Kidney (tissue), 22 donors: ENCODE measurements at places on chromosomes 3 and 15.

DNA sequence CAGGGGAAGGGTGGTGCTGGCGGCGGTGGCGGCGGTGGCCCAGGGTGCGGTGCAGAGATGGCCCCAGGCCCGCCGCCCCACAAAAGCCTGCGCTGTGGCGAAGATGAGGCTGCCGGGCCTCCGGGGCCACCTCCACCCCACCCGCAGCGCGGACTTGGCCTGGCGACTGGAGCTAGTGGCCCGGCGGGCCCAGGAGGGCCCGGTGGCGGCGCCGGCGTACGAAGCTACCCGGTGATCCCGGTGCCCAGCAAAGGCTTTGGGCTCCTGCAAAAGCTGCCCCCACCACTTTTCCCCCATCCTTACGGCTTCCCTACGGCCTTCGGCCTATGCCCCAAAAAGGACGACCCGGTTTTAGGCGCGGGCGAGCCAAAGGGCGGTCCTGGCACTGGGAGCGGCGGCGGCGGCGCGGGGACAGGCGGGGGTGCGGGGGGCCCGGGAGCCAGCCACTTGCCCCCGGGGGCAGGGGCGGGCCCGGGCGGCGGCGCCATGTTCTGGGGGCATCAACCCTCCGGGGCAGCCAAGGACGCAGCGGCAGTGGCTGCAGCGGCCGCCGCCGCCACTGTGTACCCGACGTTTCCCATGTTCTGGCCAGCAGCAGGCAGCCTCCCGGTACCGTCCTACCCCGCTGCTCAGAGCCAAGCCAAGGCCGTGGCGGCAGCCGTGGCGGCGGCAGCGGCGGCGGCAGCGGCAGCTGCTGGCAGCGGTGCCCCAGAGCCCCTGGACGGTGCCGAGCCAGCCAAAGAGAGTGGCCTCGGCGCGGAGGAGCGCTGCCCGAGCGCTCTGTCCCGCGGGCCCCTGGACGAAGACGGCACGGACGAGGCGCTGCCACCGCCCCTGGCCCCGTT is 1.6 kb downstream of the SKOR1 start:
- DNase-seq: no peak

- DNase-seq: peak; percentile 73
These were observed 16.0 kb upstream of the CCNL1 start for GRCh38 chr3:157175691-157176507.

DNA sequence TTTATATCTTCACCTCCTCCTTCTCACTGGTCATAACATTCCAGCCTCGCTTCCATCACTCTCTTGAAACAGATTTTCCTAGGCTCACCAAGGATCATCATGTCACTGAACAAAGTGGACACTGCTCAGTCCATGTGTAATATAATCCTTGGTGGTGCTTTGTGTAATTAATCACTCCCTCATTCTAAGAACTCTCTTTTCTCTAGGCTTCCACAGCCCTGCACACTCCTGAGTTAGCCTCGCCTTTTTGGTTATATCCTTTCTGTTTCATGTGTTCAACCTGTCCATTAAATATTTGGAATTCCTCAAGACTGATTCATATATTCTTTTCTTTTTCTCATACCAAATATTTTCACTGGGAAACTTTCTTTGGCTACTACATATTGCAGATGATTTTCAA is 440.8 kb downstream of the PYDC2 start:
- DNase-seq: no peak

DNA sequence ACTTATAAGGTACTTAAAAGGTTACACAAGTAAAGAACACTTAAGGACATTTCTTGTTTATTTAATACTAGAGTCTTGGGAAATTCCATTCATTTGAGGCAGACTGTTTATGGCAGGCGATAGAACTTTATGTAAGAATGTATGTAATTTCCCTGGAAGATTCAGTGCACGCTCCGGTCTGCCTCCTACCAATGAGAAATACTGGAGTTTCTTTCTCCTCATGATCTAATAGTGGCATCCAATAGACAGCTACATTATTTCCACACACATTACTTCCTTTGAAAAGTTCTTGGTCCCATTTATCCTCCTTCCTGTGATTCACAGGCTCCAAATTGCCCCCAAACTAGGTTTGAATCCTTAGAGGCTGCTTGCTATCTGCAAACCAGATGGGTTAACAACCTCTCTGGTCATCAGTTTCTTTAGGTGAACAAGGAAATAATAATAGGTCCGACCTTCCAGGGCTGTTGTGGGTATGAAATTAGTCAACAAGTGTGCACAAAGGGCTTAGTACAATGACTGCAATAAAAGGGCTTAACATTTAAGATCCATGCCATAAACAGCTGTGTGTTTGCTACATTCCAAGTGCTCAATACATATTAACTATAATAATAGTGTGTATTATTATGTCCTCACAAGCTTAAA is 30.7 kb downstream of the EIF4E3 start:
- DNase-seq: no peak

GRCh38 chr3:119315600-119316312 is 21.6 kb downstream of the ARHGAP31 start:
- DNase-seq: no peak

GRCh38 chr3:172009803-172010202 is 29.6 kb upstream of the FNDC3B start:
- DNase-seq: no peak

DNA sequence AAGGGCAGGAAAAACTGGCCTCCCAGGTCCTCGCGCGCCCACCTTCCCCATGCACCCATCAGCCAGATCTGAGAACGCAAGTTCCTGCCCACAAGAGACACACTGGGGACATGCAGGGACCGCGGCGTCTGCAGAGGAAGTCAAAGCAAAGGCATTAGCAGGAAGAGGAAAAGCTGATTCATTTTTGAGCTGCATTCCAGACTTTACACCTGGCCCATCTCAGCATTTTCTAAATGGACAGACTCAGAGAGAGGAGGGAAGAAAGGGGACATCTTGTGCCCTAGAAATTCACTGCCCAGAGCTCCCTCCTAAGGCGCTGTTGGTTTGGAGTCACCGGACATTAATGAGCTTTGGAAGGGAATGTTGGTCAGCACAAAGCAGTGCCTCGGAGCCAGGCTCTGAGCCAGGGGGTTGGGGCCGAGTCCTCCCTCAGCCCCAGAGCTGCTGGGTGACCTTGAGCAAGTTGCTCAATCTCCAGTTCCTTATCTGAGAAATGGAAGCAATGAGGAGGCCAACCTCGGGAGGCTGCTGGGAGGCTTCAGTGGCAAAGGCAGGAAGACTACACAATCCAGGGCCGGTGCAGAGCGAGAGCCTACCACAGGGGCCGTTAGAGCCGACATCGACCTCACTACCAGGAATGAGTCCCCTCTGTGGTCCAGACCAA is 150.5 kb upstream of the IQSEC1 start:
- peak; percentile 36 for DNase-seq

DNA sequence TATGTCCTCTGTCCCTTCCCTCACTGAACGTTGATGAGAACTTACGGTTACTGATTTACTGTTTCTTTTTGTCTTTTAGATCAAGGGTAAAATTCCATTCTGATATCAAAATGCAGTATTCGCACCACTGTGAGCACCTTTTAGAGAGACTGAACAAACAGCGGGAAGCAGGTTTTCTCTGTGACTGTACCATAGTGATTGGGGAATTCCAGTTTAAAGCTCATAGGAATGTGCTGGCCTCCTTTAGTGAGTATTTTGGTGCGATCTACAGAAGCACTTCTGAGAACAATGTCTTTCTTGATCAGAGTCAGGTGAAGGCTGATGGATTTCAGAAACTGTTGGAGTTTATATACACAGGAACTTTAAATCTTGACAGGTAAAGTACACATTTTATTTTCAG is 990 bp downstream of the MYNN start:
- DNase-seq: no peak

GRCh38 chr15:66025972-66026371 is 156.7 kb downstream of the RAB11A start:
- no peak for DNase-seq

GRCh38 chr3:9754678-9755077 is 4.9 kb downstream of the OGG1 start:
- DNase-seq: no peak

- DNase-seq: peak; percentile 66
These were observed 80.8 kb downstream of the SMAD3 start for GRCh38 chr15:67146234-67146633.

DNA sequence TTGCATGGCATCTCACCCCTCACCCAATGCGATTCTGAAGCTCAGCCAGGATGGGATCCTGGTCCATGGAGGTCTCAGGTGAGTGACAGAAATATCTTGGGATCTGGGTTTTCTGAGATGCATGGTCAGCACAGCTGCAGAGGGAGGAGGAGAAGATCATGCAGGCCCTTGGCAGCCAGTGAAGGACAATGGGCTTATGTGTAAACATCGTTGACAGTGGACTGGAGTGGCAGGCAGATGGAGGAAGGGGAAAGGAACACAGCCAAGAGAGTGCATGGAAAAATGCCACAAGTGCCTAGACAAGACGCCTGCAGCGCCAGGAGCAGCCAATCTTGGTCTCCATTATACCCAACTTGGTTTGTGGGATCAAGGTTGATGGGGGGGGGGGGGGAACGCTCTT is 347.9 kb downstream of the MCTP2 start:
- DNase-seq: no peak

DNA sequence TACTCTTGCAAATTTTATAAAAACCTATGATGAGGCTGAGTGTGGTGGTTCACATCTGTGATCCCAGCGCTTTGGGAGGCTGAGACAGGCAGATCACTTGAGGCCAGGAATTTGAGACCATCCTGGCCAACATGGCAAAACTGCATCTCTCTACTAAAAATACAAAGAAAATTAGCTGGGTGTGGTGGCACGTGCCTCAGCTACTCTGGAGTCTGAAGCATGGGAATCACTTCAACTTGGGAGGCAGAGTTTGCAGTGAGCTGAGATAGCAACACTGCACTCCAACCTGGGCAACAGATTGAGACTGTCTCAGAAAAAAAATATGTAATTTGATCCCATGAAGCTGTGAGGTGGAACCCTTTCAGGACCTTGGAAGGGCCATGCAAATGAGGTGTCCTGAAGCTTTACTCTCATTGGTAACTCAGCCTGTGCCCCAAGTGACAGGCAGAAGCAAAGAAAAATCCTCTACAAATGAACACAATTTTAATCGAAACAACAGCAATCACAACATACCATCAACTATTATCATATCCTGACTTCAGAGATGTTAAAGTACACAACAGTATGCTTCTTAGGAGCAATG is 84.6 kb upstream of the CDV3 start:
- peak; percentile 78 for DNase-seq

- DNase-seq: no peak
These were observed 18.1 kb downstream of the ALS2CL start for GRCh38 chr3:46675426-46675825.

GRCh38 chr3:64892671-64893309 is 205.0 kb upstream of the ADAMTS9 start:
- no peak for DNase-seq

DNA sequence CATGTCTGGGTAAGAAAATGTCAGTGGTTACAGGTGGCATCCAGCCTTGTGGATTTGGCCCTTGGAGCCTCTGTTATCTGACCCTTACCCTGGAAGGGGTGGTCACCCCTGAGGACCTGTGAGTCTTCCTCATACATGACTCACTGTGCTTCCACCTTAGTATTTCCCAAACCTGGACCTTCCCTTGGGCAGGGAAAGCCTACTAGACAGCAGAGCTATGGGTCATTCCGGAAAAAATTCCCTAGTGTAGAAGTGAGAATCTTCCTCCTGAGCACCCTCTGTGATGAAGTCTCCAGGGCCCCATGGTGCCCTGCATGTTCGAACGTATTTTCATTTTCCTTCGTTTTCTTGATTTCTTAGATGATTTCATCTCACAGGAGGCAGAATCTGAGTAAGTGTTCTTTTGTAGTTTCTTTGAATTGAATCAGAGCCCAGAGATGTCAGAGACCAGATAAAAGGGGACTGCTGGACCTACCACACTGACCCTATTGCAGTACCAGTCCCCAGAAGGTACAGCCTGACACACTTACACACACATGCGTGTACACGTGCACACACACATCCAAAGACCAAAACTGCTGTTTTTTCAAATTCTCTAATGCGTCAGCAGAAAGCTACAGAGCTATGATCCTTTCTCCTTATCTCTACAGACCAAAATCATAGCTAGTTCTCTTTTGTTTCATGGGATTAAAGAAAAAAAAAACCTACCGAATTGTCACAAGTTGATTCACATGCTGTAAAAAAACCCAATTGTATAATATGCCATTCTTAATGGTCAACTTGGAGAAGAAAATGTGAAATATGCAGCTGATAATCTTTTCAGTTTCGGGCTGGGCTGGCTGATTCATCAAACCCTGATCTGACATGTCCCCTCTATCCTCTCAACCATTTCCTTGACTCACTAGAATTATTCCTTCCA is 50.5 kb upstream of the ARHGEF3 start:
- no peak for DNase-seq

DNA sequence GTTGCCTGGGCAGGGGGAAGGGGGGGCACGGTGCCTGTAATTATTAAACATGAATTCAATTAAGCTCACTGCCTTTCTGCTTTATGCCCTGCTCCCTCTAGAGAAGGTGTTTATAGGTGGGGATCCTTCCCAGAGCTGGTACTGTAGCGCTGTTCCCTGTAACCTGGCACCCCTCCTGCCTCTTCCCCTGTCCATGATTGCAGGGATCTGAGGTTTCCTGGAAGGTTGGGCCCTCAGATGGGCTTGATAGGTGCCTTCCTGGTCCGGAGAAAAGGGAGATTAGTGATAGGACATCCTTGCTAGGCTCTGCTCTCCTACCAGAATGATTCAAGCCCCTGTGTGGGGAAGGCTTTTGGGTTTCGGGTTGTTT is 2.1 kb upstream of the FAM131A start:
- no peak for DNase-seq

DNA sequence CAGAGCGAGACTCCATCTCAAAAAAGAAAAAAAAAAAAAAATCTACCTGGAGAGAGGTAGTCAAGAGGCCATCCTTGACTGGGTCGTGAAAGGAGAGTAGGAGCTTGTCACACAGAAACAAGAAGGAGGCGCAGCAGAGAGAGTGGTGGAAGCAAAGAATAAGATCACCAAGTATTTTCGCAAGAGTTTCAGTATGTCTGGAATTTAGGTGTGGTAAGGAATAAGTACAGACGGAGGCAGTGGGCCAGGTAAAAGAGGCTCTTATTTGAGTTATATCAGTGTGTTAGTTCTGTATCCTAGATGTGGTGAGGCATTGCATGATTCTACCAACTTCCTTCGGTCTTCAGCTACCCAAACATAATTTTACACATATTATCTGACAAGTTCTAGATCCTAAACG is 14.6 kb upstream of the ATP10A start:
- no peak for DNase-seq
